Panc1 (cell line): ENCODE measurements at places on chromosomes 3 and 15.

DNA sequence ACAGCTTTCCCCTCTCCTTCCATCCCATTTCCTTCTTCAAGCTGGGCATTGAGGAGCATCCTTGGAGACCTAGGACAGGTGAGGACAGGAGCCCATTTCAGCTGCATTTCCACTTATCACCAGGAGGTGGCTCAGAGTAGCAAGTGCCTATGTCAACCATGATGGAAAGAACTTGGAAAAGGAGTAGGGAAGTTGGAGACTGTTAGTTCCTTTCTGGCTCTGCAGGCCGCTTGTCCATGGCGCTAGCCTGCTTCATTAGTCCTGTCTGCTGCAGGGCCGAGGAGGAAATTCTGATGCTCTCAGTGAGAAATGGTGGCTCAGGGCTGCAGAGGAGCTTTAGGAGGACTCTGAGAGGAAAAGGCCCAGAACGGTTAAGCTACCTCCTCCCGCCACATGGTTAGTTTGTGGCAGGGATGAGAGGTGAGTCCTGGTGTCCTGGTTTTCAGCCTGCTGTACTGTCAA is 7.0 kb upstream of the CD276 start:
- peak; percentile 46 for DNase-seq

GRCh38 chr3:16033889-16034687 is 140.4 kb upstream of the GALNT15 start:
- no peak for DNase-seq

DNA sequence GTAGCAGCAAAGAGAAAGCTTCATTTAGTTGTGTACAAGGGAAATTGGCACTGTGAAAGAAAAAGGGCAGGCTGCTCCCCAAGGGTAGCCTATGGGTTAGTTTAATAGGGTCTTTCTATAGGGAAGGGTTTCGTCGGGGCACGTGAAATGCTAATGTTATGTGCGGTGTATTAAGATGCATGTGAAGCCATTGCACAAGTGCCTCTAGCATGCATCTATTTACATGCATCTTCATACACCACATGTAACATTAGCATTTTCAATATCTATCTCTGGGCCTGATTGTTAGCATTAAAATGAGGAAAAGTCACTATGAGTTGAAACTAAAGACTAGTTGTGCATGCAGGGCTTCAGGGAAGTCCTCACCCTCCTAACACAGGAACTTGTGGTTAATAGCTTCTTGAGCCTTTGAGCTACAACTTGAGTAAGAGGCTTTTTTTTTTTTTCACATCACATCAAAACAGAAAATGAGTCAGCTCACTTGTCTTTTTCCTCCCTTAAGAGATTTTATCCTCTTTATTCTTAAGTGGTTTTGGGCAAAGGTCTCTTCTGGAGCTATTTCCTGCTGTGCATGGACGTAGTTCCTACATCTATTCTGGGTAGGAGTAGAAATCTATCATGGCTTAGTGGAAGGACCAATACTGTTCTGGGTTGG is 613.4 kb downstream of the ZPLD1 start:
- no peak for DNase-seq

GRCh38 chr3:111684640-111685039 is 89.5 kb upstream of the ZBED2 start:
- no peak for DNase-seq

GRCh38 chr3:134511500-134511899 is 25.6 kb downstream of the CEP63 start:
- no peak for DNase-seq

DNA sequence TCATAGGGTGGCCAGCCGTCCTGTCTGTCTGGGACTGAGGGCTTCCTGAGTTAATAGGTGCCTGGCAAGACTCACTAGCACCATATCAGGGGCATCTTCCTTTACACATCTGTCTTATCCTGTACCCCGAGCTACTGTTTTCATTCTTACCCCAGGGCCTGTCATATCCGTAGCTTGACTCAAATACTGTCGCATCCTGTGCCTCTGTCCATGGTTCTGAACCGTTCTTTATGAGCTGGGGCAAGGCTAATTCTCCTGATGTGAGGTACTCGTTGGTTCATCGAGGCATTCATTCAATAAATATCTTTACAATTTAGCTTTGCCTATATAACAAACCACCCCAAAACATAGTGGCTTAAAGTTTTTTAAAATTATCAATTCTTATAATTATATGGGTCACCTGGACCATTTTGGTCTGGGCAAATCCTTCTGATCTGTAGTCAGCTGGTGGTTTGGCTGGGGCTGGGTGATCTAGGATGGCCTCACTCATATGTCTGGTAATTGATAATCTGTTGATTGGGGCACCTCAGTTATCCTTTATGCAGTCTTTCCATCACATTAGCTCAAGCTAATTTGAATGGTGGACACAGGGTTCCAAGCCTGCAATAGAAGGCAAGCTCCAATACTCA is 121.2 kb downstream of the TLE3 start:
- no peak for DNase-seq

- no peak for DNase-seq
These were observed 31.5 kb upstream of the XXYLT1 start for GRCh38 chr3:195302431-195302830.
